C1 segment of cervical spinal cord (tissue), 14 donors: ENCODE measurements at places on chromosomes 11 and 22.

GRCh38 chr22:40703174-40703573, 23.9 kb downstream of the MCHR1 start:
- DNase-seq = no peak

DNA sequence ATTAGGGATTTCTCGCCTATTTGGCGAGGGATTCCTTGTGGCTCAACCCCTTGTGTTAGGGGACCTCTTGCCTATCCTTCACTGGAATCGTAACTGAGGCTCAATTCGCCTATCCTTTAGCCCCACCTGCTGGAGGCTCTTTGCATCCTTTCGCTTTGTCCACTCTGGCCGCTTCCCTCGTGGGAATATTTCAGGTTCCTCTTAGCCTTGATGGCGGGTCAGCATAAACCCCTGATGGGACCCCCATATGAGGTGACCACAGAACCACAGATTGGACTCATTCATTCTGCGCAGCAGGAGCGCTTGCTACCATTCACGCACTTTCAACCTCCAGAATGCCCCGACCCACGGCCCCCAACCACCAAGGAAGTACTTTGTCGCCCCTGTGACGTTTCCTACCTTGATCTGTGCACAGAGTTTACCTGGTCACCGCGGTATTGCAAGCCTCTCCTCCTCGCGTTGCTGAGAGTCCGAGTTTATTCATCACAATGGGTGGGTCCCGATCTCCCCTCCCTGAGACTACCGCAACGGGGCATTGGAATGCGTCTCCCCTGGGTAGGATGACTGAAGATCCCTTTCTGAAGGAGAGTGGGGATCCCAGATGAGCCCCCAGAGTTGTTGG, at the start of gene OR52N2:
TSS of gene OR52N2 (plus strand) at position 425 of the 622 bp plus-strand sequence. CDS start 11,412 bp downstream, outside the sequence.
- peak; percentile 39 for DNase-seq

DNA sequence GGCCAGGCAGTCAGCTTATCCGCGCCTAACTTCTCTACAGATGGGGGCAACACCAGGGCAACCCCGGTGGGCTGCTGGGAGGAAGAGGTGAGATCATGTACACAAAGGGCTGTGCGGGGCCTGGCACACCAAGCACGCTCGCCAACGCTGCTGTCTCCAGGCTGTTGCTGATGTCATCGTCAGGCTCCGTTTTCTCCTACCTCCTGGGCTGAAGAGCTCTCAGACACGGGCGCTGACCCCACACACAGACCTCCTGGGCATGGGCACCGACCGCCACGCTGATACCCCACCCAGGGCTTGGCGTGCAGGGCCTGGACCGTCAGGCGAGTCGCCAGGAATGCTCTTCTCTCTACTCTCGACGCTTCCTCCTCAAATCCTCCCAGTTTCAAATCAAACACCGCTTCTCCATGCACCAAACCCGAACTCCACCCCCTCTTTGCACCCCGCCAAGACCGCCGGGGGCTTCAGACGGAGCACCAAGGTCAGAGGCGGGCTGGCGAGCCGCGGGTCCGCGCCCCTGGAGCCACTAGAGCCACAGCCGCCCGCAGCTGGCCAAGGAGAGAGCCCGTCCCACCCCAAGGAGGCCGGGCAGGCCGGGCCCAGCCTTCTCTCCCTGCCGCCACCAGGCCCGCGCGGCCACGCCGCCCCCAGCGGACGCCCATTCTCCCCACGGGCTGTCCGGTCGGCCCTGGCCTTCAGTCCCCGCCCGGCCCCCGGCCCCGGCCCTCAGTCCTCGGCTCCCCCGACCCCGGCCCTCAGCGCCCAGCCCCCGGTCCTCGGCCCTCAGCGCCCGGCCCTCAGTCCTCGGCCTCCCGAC, 772 bp downstream of the SBF1 start:
- no peak for DNase-seq

DNA sequence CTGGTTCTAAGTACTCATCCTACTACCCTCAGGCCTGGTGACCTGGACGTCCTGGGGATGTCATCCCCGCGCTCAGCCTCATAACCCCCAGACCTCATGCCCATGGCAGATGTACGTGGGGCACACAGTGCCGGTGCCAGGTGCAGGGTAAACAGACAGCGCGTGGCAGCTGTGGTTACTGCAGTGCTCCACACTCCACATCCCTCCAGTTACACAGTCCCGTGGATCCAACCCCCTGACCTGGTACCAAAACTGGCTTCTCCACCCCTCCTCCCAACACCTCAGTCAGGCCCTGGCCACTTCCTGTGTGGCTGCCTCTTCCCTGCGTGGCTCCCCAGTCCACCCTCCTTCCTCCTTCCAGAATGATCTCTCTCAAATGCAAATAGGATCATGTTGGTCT, 95.2 kb downstream of the DSCAML1 start:
- DNase-seq = no peak

- no peak for DNase-seq
Measured at GRCh38 chr11:16812274-16812673, 73.8 kb downstream of the C11orf58 start.

DNA sequence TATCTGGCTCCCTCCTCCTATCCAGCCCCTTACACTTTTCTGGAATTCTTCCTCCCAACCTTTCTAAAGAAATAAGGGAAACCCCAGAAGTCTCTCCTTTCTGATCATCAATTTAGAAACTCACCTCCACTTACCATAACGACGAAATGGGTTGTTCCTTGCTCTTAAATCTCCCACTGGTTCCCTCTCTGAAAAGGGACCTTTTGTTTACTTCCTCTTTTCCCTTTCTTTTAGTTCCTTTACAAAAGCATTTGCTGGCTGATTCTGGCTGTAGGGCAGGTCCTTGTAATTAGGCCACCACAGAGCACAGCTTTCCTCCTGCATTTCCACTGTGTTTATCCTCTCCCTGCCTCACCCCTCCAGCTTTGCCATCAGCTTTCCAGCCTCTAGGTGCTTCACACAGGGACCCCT, 12.0 kb downstream of the JAML start:
- no peak for DNase-seq
